ENCODE measurements at places on chromosomes 7 and 10. TPM values are rescaled to one million over a fixed set of nuclear protein-coding genes. Genes with fewer than 3 reads are reported as not detected.

The EIF5AL1 gene
- 0.11 TPM for total RNA-seq

The LIPK gene
- not detected for total RNA-seq

The WNT2 gene
- total RNA-seq = not detected

The NEUROG3 gene
- not detected for total RNA-seq

The KLF14 gene
- total RNA-seq = not detected

- H3K4me1 ChIP-seq = no peaks in the 10 kb centered on the region
- no peaks in the 10 kb centered on the region for H3K36me3 ChIP-seq
- no peak for DNase-seq
- no peak overlapping the region for H3K27ac ChIP-seq
Observed at GRCh38 chr10:3747984-3748383, 37.0 kb downstream of the KLF6 start.

DNA sequence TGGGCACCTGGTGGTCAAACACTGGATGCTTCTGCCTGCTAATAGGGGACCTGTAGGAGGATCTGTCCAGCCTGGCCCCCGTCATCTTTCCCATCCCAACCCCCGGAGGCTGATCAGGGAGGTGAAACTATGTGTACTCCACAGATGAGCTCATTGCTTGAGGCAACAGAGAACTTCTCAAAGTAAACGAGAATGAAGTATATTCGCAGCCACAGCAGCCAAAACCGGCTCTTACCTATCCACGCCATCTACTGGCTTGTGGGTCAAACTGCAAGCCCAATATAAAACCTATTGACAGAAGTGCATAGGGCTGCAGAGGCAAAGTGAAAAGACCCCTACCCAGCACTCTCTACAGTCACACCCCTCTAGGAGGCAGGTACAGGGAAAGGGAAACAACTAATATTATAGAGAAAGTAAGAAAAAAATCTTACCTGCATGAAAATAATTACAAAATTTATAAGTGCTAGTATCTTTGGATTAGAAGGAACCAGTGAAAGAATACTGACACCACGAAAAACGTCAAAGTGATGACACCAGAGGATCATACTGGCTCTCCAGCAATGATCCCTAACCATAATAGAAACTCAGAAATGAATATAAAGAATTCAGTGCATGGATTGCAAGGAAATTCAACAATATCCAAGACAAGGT lies 973.5 kb downstream of the ANKRD7 start:
- no peak for DNase-seq
- H3K36me3 ChIP-seq = no peaks in the 10 kb centered on the region
- H3K27me3 ChIP-seq = no peaks in the 10 kb centered on the region
- no peak overlapping the region for H3K27ac ChIP-seq

- H3K27ac ChIP-seq = no peak overlapping the region
- H3K4me3 ChIP-seq = no peak overlapping the region
Observed at GRCh38 chr7:114112806-114113205, 194.0 kb upstream of the PPP1R3A start.

GRCh38 chr7:27211764-27212204 lies 11.9 kb upstream of the HOXA13 start:
- H3K36me3 ChIP-seq = no peaks in the 10 kb centered on the region
- no peak overlapping the region for H3K27ac ChIP-seq
- H3K4me1 ChIP-seq = peaks cover 21% of the 10 kb centered on the region
- DNase-seq = no peak
- no peak overlapping the region for H3K4me3 ChIP-seq

- DNase-seq = no peak
- no peaks in the 10 kb centered on the region for H3K27me3 ChIP-seq
- H3K27ac ChIP-seq = no peak overlapping the region
- no peak overlapping the region for H3K4me3 ChIP-seq
- no peaks in the 10 kb centered on the region for H3K4me1 ChIP-seq
Observed at GRCh38 chr7:31133497-31133896, 81.4 kb downstream of the ADCYAP1R1 start.

- peaks cover 98% of the 10 kb centered on the region for H3K27me3 ChIP-seq
- peaks cover 36% of the 10 kb centered on the region for H3K4me1 ChIP-seq
- H3K27ac ChIP-seq = no peak overlapping the region
- H3K36me3 ChIP-seq = no peaks in the 10 kb centered on the region
- H3K4me3 ChIP-seq = no peak overlapping the region
Observed at GRCh38 chr10:100743626-100744135, 1.7 kb upstream of the PAX2 start.

GRCh38 chr10:93006435-93007039 lies 54.1 kb upstream of the CYP26C1 start:
- DNase-seq = no peak
- H3K4me3 ChIP-seq = no peak overlapping the region
- no peaks in the 10 kb centered on the region for H3K4me1 ChIP-seq
- H3K27ac ChIP-seq = no peak overlapping the region
- no peaks in the 10 kb centered on the region for H3K36me3 ChIP-seq
- no peaks in the 10 kb centered on the region for H3K27me3 ChIP-seq

GRCh38 chr10:24128066-24128730 lies 80.7 kb upstream of the KIAA1217 start:
- H3K36me3 ChIP-seq = no peaks in the 10 kb centered on the region
- H3K4me1 ChIP-seq = no peaks in the 10 kb centered on the region
- DNase-seq = no peak
- H3K27ac ChIP-seq = no peak overlapping the region

Measured in CD4-positive, alpha-beta T cell (primary cell).